ENCODE measurements at places on chromosomes 1 and 21.

DNA sequence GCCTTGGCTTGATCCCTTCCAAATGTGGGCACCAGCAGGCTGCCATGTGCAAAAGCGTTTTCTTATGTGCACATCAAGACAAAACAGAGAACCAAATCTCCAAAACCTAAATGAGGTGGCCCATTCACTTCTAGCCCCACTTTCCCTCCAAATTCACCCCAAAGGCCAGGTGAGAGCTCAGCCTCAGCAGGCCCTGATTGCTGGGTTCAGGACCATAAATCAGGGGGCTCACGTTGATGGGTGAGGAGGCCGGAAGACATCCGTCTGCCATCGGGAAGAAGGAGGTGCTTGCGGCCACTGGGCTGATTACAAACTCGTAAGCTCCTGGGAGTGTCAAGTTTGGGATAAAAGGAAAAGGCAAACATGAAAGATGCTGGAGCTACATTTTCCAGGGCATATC, 86.7 kb upstream of the CLDN14 start:
- no peak overlapping the region for H3K4me3 ChIP-seq
- no peaks in the 10 kb centered on the region for H3K4me1 ChIP-seq
- DNase-seq = no peak
- no peaks in the 10 kb centered on the region for H3K36me3 ChIP-seq
- no peak overlapping the region for H3K27ac ChIP-seq

GRCh38 chr1:19612530-19612929, 31.6 kb upstream of the NBL1 start:
- no peak overlapping the region for H3K27ac ChIP-seq
- H3K4me1 ChIP-seq = peaks cover 21% of the 10 kb centered on the region
- H3K36me3 ChIP-seq = peaks cover 5% of the 10 kb centered on the region
- no peak overlapping the region for H3K4me3 ChIP-seq
- DNase-seq = no peak

- no peak overlapping the region for H3K27ac ChIP-seq
- no peaks in the 10 kb centered on the region for H3K36me3 ChIP-seq
- no peak for DNase-seq
- no peaks in the 10 kb centered on the region for H3K4me1 ChIP-seq
Measured at GRCh38 chr1:224482619-224483018, 48.0 kb upstream of the WDR26 start.

- H3K4me1 ChIP-seq = no peaks in the 10 kb centered on the region
- no peak for DNase-seq
- H3K36me3 ChIP-seq = no peaks in the 10 kb centered on the region
Measured at GRCh38 chr1:112253366-112253765, 142.6 kb upstream of the CTTNBP2NL start.

- no peak for DNase-seq
- H3K36me3 ChIP-seq = no peaks in the 10 kb centered on the region
- H3K4me1 ChIP-seq = peaks cover 37% of the 10 kb centered on the region
Measured at GRCh38 chr21:32496568-32496967, 84.1 kb downstream of the EVA1C start.

- no peaks in the 10 kb centered on the region for H3K36me3 ChIP-seq
- no peaks in the 10 kb centered on the region for H3K4me1 ChIP-seq
- H3K4me3 ChIP-seq = no peak overlapping the region
Measured at GRCh38 chr1:243686159-243686558, 163.9 kb downstream of the AKT3 start.

- H3K27ac ChIP-seq = no peak overlapping the region
- no peaks in the 10 kb centered on the region for H3K27me3 ChIP-seq
- no peaks in the 10 kb centered on the region for H3K36me3 ChIP-seq
- H3K4me1 ChIP-seq = no peaks in the 10 kb centered on the region
- no peak overlapping the region for H3K4me3 ChIP-seq
Measured at GRCh38 chr1:213720032-213720431, 267.7 kb upstream of the PROX1 start.

- no peak overlapping the region for H3K4me3 ChIP-seq
- no peak for DNase-seq
- H3K36me3 ChIP-seq = no peaks in the 10 kb centered on the region
- H3K27ac ChIP-seq = no peak overlapping the region
- H3K27me3 ChIP-seq = no peaks in the 10 kb centered on the region
- no peaks in the 10 kb centered on the region for H3K4me1 ChIP-seq
Measured at GRCh38 chr1:110702260-110702659, 27.5 kb upstream of the KCNA3 start.

DNA sequence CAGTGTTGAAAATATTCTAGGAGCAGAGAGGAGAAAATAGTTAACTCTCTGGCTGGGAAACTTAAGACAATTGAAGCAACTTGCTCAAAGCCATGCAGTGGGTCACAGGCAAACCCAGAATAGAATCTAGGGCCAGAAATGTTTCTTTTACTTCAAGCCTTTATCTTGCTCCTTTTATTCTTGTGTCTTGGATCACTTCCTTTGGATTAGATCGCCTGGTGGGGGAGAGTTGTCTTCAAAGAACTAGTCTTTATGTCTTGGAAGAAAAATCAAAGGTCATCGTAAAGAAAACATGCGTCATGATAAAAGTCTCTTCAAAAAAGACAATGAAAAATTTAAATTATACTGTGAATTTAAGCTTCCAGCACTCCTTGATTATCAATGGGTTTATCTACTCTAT, 493.6 kb upstream of the USP24 start:
- H3K27me3 ChIP-seq = no peaks in the 10 kb centered on the region
- no peak for DNase-seq
- H3K27ac ChIP-seq = no peak overlapping the region
- H3K36me3 ChIP-seq = no peaks in the 10 kb centered on the region
- H3K4me3 ChIP-seq = no peak overlapping the region
- H3K4me1 ChIP-seq = peaks cover 4% of the 10 kb centered on the region

GRCh38 chr1:198276241-198276640, 119.4 kb downstream of the NEK7 start:
- no peak overlapping the region for H3K27ac ChIP-seq
- peaks cover 16% of the 10 kb centered on the region for H3K4me1 ChIP-seq
- H3K27me3 ChIP-seq = no peaks in the 10 kb centered on the region
- DNase-seq = no peak

GRCh38 chr1:58652651-58653184, 47.1 kb downstream of the MYSM1 start:
- DNase-seq = no peak
- no peaks in the 10 kb centered on the region for H3K4me1 ChIP-seq
- peaks cover 4% of the 10 kb centered on the region for H3K36me3 ChIP-seq

DNA sequence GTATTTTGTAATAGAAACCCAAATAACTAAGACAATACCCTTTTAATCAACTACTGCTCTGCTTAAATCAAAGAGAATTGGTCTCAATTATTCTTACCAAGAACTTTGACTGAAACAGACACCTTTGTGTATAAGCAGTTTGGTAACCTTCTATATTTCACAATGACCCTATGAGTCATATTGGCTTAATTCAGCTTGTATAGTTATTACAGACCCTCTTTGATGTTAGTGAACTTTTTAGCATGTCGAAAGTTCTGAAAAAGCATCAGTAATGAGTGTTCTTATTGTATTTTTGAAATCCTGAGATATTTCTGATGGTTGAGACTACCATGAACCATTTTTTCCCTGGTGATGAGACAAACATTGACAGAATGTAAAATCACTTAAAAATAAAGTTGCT, 43.3 kb upstream of the RABGAP1L start:
- H3K27me3 ChIP-seq = no peaks in the 10 kb centered on the region
- no peak for DNase-seq
- H3K36me3 ChIP-seq = no peaks in the 10 kb centered on the region
- no peaks in the 10 kb centered on the region for H3K4me1 ChIP-seq
- no peak overlapping the region for H3K27ac ChIP-seq
- no peak overlapping the region for H3K4me3 ChIP-seq

DNA sequence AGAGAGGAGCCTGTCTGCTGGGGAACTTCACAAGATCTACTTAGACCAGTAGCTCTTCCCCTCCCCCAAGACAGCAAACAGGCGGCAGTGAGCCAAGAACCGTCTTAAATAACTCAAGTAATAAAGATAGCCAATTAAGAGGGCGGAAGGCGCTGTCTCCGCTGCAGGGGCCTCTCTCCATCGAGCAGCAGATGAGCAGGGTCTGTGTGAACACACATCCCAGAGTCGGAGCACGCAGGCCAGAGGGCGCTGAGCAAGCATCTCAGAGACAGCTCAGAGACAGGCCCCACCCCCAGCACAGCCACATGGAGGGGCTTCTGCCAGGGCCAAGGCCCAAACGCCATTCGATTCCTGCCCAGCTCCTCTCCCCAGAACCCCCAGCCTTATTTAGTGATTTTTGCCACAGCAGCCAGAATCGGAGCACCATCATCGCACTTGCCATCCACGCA, 11.1 kb downstream of the IFFO2 start:
- no peaks in the 10 kb centered on the region for H3K36me3 ChIP-seq
- no peak overlapping the region for H3K4me3 ChIP-seq
- no peak for DNase-seq
- H3K27ac ChIP-seq = no peak overlapping the region

- no peak overlapping the region for H3K4me3 ChIP-seq
- no peaks in the 10 kb centered on the region for H3K4me1 ChIP-seq
- H3K27ac ChIP-seq = no peak overlapping the region
- no peak for DNase-seq
- no peaks in the 10 kb centered on the region for H3K36me3 ChIP-seq
Measured at GRCh38 chr1:17516303-17517214, 22.9 kb upstream of the ARHGEF10L start.

DNA sequence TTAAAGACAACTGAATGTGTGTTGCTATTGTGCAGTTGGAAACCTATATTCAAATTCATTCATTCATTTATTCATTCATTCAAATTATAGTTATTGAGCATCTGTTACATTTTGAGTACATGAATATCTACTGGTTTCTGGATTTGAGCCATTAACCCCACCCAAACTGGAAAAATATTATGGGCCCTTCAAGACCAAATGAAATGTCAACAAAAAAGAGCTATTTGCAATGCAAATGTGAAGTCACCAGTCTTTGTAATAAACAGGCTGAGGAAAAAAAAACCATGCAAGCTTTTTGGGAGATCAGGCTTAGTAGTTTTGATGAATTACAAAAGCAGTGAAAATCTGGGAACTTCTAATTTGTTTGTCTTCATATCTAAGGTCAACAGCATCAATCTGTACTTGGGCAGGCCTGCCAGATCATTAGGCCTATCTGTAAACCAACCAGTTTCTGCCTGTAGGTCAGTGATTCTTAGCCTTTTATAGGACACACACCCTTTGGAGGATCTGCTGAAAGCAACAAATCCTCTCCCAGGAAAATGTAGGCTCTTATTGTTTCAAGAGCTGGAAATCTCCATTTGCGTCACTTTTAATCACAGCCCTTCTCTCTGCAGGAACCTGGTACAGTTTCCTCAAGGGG, 134.7 kb downstream of the FAM78B start:
- H3K27ac ChIP-seq = no peak overlapping the region
- DNase-seq = no peak
- no peak overlapping the region for H3K4me3 ChIP-seq

- no peak for DNase-seq
- no peaks in the 10 kb centered on the region for H3K27me3 ChIP-seq
- no peak overlapping the region for H3K27ac ChIP-seq
Measured at GRCh38 chr1:216898801-216899200, 175.6 kb upstream of the ESRRG start.
